ENCODE measurements at places on chromosomes 2 and 18. TPM values are rescaled to one million over a fixed set of nuclear protein-coding genes. Genes with fewer than 3 reads are reported as not detected.

RESP18 gene
- total RNA-seq, result not detected

DNA sequence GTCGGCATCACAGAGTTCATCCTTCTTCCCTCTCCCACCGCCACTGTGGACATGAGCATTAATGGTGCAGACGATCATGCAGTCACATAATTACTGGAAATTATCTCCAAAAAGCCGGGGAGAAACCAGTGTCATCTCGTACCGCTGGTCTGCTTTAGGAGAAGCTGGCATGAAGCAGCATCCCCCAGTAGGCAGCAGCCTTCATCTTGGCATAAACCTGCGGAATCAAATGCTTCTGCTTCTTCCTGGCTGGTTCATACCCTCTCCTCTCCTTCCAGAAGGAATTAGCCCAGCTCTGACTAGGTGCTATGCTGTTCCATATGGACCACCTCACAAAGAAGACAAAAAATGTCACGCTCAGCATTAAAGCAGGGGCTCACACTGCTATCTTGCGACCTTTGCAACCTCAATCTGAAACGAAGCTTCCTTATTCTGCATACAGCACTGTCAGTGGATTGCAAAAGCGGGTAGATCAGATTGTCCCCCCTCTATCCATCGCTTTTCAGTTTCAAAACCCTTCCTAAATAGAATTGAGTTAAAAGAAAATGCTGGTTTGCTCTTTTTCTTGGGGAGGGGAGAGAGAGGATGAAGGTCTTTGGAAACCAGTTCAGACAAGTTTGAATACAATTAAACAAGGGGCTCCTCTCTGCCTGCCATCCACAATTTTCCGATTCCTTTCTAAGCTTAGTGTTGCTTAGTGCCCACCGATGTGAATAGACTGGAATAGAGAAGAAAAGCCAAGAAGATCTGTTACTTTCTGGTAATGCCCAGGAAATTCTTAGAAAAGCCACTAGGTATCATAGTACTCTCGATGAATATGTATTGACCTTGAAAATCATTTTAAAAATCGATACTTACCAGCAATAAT lies 212.1 kb upstream of the ZNF521 start:
- no peak overlapping the region for H3K27ac ChIP-seq
- H3K36me3 ChIP-seq, result no peaks in the 10 kb centered on the region
- DNase-seq, result no peak
- H3K4me3 ChIP-seq, result no peak overlapping the region

DNA sequence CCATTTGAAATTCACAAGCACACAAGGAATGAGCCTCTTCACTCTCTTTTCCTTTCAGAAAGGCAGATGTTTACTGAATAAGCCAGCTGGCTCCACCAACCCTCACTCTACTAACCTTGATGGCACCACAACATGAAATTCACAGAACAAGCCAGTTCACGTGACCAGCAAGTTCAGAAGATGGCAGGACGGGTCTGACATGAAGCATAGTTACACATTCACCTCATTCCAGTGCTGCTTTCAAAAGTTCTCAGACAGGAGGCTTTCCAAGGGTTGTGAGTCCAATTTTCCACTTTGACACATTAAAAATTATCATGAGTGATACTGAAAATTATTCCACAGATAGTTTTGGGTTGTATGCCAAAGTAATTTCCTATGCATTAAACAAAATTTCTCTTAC lies 74.2 kb upstream of the MBOAT2 start:
- H3K4me3 ChIP-seq, result no peak overlapping the region
- H3K4me1 ChIP-seq, result no peaks in the 10 kb centered on the region
- H3K36me3 ChIP-seq, result no peaks in the 10 kb centered on the region
- no peaks in the 10 kb centered on the region for H3K27me3 ChIP-seq
- DNase-seq, result no peak

DNA sequence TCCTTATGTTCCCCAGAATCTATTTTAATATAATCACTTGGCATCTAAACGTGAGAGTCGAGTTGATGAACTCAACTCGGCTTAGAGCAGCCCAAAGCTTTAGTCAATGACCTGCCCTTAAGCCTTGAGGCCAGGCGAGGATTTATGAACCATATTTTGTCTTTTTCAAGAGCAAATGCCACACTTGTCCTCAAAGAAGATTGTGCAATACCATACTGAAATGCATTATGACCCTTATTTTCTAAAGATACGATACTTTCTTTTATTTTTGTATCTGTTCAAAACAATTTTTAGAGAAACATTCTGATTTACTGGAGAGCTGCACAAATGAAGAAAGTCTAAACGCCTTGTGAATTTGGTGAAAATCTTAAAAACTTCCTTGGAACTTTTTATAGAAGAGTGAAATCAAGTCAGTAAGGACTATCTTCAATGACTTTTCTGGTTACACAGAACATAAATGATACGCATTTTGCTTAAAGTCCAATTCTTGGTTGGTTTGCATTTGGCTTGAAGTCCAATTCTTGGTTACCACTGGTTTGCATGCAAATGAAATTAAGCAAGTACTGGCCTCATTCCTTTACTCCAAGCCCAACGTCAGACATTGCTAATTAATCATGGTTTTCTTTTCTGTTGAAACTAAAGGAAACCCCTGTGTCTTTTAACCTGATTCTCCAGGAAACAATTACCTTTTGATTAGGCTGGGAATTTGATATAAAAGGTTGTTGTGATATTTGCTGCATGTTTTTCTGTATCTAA lies 105.8 kb upstream of the CAVIN2 start:
- peaks cover 9% of the 10 kb centered on the region for H3K4me1 ChIP-seq
- H3K27ac ChIP-seq, result no peak overlapping the region
- H3K4me3 ChIP-seq, result no peak overlapping the region

GRCh38 chr2:40395169-40396073 lies 56.5 kb downstream of the SLC8A1 start:
- H3K36me3 ChIP-seq, result no peaks in the 10 kb centered on the region
- no peaks in the 10 kb centered on the region for H3K4me1 ChIP-seq
- no peak overlapping the region for H3K27ac ChIP-seq
- H3K4me3 ChIP-seq, result no peak overlapping the region
- no peak for DNase-seq

DNA sequence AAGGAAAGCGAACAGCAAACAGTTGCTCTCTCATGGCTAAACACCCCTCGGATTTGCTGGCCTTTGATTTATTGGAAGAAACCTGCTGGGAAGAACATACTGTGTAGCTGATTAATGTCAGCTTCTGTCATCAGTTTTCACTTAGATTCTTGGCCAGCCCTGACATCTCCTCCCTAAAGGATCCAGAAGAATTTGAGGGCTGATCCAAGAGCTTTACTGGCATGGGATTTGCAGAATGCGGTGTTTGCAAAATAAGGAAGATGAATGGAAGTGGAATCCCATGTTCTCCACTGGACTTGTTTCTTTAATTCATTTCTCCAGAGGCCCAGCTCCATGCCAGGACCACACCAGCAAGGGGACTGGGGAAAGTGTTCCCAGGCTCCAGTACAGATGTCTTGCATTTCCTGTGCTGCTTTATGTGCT lies 80.5 kb downstream of the RDH14 start:
- H3K36me3 ChIP-seq, result no peaks in the 10 kb centered on the region
- no peaks in the 10 kb centered on the region for H3K4me1 ChIP-seq
- no peaks in the 10 kb centered on the region for H3K27me3 ChIP-seq
- DNase-seq, result no peak
- H3K27ac ChIP-seq, result no peak overlapping the region

- no peaks in the 10 kb centered on the region for H3K4me1 ChIP-seq
- no peaks in the 10 kb centered on the region for H3K36me3 ChIP-seq
- no peaks in the 10 kb centered on the region for H3K27me3 ChIP-seq
- H3K27ac ChIP-seq, result no peak overlapping the region
- H3K4me3 ChIP-seq, result no peak overlapping the region
Observed at GRCh38 chr2:220445429-220446105, 818.1 kb downstream of the SLC4A3 start.

CTLA4 gene
- total RNA-seq, result 0.11 TPM

DNA sequence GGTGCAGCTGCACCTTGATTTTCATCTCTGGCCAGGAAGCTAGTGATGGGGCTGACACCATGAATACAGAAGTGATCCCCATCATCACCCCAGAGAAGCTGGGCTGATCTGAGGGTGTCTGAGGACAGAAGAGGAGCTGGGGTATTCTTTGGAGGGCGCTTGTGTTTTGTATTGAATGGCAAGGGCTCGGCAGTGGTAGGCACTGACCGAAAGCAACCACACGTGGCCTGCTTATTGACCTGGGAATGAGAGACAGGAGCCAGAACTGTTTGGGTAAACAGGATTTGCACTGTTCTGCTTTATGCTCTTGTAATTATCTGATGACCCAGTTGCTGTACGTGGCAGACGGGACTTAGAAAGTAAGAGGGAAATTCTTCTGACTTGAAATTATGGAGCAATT lies 62.6 kb upstream of the RPL31 start:
- H3K27me3 ChIP-seq, result peaks cover 44% of the 10 kb centered on the region
- H3K4me1 ChIP-seq, result no peaks in the 10 kb centered on the region
- no peak overlapping the region for H3K27ac ChIP-seq
- no peaks in the 10 kb centered on the region for H3K36me3 ChIP-seq
- no peak for DNase-seq
- H3K4me3 ChIP-seq, result no peak overlapping the region

WDSUB1 gene
- 10.0 TPM for total RNA-seq

- no peak for DNase-seq
- H3K36me3 ChIP-seq, result no peaks in the 10 kb centered on the region
- H3K4me1 ChIP-seq, result no peaks in the 10 kb centered on the region
- no peaks in the 10 kb centered on the region for H3K27me3 ChIP-seq
- no peak overlapping the region for H3K4me3 ChIP-seq
Observed at GRCh38 chr2:143481237-143481623, 352.0 kb downstream of the ARHGAP15 start.

ODC1 gene
- total RNA-seq, result 379 TPM

STAT4 gene
- 0.34 TPM for total RNA-seq

DNA sequence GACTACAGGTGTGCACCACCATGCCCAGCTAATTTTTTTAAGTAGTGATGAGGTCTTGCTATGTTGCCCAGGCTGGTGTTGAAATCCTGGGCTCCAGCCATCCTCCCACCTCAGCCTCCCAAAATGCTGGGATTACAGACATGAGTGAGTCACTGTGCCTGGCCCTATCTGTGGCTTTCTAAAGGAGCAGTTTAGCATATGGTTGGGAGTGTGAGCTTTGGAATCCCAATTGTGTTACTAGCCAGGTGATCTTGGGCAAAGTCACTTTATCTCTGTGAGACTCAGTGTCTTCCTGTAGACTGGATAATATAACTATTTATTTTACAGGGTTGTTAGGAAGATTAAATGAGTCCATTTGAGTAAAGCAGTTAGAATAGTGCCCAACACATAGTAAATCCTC lies 19.8 kb upstream of the SMAD4 start:
- H3K4me1 ChIP-seq, result peaks cover 20% of the 10 kb centered on the region
- no peaks in the 10 kb centered on the region for H3K36me3 ChIP-seq
- no peak overlapping the region for H3K27ac ChIP-seq
- H3K4me3 ChIP-seq, result no peak overlapping the region
- no peak for DNase-seq

CFAP65 gene
- total RNA-seq, result not detected

GRCh38 chr2:210562502-210563080 lies 6.2 kb downstream of the CPS1 start:
- no peaks in the 10 kb centered on the region for H3K27me3 ChIP-seq
- DNase-seq, result no peak
- no peak overlapping the region for H3K4me3 ChIP-seq
- H3K36me3 ChIP-seq, result no peaks in the 10 kb centered on the region

EFEMP1 gene
- total RNA-seq, result 0.82 TPM

DNA sequence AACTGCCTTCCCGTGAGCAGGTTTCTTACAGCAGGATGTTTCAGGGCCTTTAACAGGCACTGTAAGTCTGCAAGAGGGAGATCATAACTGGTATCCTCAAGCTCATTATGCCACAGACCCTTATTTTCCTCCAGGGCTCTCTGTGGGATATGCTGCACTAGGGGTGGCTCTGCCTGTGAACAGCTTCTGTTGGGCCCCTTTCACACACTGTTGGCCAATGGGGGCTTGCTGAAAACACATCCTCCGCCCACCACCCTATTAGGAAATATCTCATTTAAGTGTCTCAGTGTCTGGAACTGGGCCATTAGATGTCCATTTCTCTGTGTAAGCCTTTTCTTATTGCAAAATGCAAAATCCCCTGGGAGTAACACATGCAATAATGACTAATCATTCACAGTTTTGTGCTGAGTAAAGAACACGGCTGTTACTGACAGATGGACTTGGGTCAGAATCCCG lies 414.3 kb upstream of the HS6ST1 start:
- peaks cover 41% of the 10 kb centered on the region for H3K27me3 ChIP-seq
- no peak for DNase-seq
- H3K36me3 ChIP-seq, result no peaks in the 10 kb centered on the region
- peaks cover 10% of the 10 kb centered on the region for H3K4me1 ChIP-seq
- no peak overlapping the region for H3K4me3 ChIP-seq
- no peak overlapping the region for H3K27ac ChIP-seq

- no peak overlapping the region for H3K27ac ChIP-seq
- H3K4me1 ChIP-seq, result no peaks in the 10 kb centered on the region
- H3K27me3 ChIP-seq, result peaks cover 82% of the 10 kb centered on the region
- H3K36me3 ChIP-seq, result no peaks in the 10 kb centered on the region
- H3K4me3 ChIP-seq, result no peak overlapping the region
- no peak for DNase-seq
Observed at GRCh38 chr2:2703172-2703571, 372.1 kb upstream of the MYT1L start.

SIGLEC15 gene
- not detected for total RNA-seq

VWA3B gene
- total RNA-seq, result not detected

- no peaks in the 10 kb centered on the region for H3K36me3 ChIP-seq
- no peak overlapping the region for H3K27ac ChIP-seq
- DNase-seq, result peak; percentile 90
- peaks cover 7% of the 10 kb centered on the region for H3K4me1 ChIP-seq
- peaks cover 4% of the 10 kb centered on the region for H3K27me3 ChIP-seq
Observed at GRCh38 chr18:596288-596881, 403 bp upstream of the CLUL1 start.

DNA sequence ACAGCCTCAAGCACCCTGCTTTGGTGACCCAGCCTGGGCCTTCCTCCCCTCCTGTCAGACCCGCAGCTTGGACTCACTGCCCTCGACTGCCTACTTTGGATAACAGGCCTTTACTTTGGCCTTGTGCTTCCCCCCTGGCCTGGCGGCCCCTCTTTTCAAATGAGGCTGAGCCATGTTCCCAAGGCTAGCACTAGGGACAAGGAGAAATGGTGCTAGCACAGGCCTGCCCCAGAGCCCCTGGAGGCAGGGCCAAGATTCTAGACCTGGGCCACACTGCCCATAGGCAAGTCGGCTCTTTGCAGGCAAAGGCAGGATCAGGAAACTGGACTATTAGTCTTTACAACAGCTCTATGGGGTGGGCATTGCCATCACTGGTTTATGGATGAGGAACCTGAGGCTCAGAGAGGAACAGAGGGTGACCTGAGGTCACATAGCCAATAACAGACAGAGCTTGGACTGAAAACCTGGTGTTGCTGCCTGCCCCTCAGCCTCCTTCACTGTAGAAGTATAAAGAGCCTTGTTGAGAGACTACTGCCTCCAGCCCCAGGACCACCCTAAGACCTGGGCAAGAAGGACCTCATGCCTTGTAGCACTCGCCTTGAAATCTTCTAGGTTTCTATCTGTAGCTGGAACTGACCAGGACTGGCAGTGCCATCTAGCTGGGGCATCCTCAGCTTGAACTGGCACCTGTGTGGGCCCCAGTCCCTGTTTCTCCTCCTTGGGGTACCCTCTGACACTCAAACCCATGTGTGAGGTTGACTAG lies 266.3 kb downstream of the DYSF start:
- H3K27me3 ChIP-seq, result no peaks in the 10 kb centered on the region
- no peaks in the 10 kb centered on the region for H3K4me1 ChIP-seq
- no peak overlapping the region for H3K27ac ChIP-seq
- no peaks in the 10 kb centered on the region for H3K36me3 ChIP-seq
- DNase-seq, result no peak

GRCh38 chr2:157046396-157046795 lies 211.1 kb upstream of the GALNT5 start:
- no peaks in the 10 kb centered on the region for H3K36me3 ChIP-seq
- no peak for DNase-seq
- H3K4me3 ChIP-seq, result no peak overlapping the region
- no peak overlapping the region for H3K27ac ChIP-seq
